ENCODE measurements at places on chromosomes 13 and 19.

- DNase-seq = no peak
These were observed 63.7 kb upstream of the TMTC4 start for GRCh38 chr13:100738176-100738855.

DNA sequence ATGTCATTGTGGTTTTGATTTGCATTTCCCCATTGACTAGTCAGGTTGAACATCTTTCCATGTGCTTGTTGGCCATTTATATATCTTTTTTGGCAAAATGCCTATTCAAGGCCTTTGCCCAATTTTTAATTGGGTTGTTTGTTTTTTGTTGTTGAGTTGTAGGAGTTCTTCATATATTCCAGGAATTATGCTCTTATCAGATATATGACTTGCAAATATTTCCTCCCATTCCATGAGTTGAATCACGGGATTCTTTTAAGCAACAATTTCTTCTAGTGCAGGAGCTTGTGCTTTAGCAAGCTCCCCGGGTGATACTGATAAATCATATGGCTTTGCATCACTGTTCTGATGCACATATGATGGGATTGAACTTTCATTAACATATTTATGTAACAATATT, 47.0 kb upstream of the FLT1 start:
- DNase-seq = no peak

DNA sequence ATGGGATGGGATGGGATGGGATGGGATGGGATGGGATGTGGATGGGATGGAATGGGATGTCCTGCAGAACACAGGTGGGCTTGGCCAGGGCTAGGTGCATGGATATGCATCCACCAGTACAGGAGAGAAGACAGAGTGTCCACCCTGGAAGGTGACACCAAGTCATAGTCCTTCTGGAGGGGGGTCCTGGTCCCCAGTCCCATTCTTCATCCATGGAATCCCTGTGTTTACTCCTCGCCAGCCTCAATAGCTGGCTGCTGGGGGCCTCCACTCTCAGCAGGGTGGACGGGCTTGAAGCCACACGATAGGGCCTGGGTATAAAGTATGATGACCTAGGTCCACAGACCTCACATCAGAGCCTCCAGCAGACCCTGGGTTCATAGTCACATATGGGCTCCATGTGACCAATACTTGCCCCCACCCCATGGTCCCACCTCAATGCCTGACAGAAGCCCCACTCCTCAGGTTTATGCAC, 40.1 kb downstream of the RFX2 start:
- DNase-seq = no peak

DNA sequence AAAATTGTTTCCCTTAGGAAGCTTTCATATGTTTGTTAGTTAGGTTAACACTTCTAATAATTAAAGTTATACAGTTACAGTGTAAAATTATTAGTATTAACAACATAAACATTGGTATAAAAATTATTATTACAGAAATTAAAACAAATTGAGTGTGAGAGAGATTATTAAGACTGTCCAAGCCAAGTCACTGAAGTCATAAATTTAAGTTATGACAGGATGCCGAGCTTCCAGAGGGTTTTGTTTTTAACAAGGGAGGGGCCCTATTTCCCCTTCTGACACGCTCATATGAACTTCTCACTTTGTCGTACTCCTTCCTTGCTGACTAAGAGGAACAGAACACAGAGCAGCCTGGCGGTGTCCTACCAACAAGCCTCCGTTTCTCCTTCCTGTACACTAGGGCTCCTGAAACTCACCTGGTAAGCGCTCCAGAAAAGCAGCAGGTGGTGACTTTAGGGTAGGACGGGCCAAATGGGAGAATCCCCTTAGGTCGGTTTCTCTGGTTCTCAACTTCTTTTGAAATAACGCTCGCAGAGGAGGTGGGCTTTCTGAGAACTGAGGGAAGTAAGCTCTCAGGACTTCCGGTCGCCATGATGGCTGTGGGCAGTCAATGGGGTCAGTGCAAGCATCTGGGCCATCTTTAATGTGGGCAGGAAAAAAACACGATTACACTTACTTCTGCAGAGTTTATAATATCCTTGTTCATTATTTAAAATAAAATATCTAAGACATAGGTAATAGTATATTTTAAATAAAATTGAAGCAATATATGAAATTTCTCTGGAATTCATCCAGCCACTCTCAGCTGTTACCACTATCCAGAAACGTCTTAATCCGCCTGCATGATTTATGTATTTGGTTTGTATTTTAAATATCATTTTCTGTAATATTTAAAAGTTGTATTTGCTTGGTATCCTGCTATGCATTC, at the start of gene CARD8:
TSS of gene CARD8 (minus strand) at position 537 of the 928 bp plus-strand sequence. CDS start 14,892 bp downstream, outside the sequence.
- peak; percentile 90 for DNase-seq

- peak; percentile 95 for DNase-seq
These were observed at the start of gene ZNF304 for GRCh38 chr19:57350877-57351805. Gene ZNF304, plus strand, starts transcription at chr19:57351271. Its CDS starts 394 bp downstream, at chr19:57351665.

All from left lung (tissue), 14 donors.